Activated CD4-positive, alpha-beta memory T cell treated with anti-CD3 and anti-CD28 coated beads, Interleukin-2, amount 10 ng/mL, durations not matched to agents 7 days and 5 days (primary cell): ENCODE measurements at places on chromosomes 2 and 18.

- H3K27me3 ChIP-seq = no peaks in the 10 kb centered on the region
- H3K4me1 ChIP-seq = peaks cover 32% of the 10 kb centered on the region
- peak overlapping the region; percentile 79 for H3K27ac ChIP-seq
- H3K4me3 ChIP-seq = no peak overlapping the region
- no peak for DNase-seq
- H3K36me3 ChIP-seq = peaks cover 13% of the 10 kb centered on the region
Measured at GRCh38 chr2:3659447-3660432, 1.7 kb downstream of the ALLC start.

- DNase-seq = no peak
- H3K4me3 ChIP-seq = no peak overlapping the region
- H3K27me3 ChIP-seq = no peaks in the 10 kb centered on the region
- H3K27ac ChIP-seq = no peak overlapping the region
- H3K4me1 ChIP-seq = peaks cover 28% of the 10 kb centered on the region
Measured at GRCh38 chr2:131153529-131153928, 48.4 kb downstream of the PLEKHB2 start.

DNA sequence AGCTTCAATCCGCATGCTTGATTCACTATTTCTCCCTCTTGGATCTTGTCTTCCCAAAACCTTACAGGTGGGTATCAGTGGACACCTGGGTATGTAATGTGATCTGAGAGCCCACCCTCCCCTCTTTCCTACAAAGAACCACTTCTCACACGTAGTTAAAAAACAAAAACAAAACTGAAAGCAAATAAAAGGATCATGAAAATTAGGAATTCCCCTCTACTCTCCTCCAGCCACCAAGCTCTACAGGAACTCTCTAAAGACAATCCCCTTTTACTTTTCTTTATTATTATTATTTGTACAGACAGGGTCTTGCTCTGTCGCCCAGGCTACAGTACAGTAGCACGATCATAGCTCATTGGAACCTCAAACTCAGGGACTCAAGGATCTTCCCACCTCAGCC is 40.8 kb upstream of the MYO1B start:
- peak overlapping the region; percentile 73 for H3K27ac ChIP-seq
- H3K4me1 ChIP-seq = peaks cover 48% of the 10 kb centered on the region
- no peak for DNase-seq
- peak overlapping the region; percentile 72 for H3K4me3 ChIP-seq
- H3K27me3 ChIP-seq = no peaks in the 10 kb centered on the region
- peaks cover 26% of the 10 kb centered on the region for H3K36me3 ChIP-seq

GRCh38 chr18:56606618-56607017 is 31.8 kb downstream of the TXNL1 start:
- no peaks in the 10 kb centered on the region for H3K4me1 ChIP-seq
- no peak overlapping the region for H3K4me3 ChIP-seq
- H3K36me3 ChIP-seq = peaks cover 30% of the 10 kb centered on the region
- H3K27ac ChIP-seq = no peak overlapping the region
- H3K27me3 ChIP-seq = no peaks in the 10 kb centered on the region
- DNase-seq = no peak

DNA sequence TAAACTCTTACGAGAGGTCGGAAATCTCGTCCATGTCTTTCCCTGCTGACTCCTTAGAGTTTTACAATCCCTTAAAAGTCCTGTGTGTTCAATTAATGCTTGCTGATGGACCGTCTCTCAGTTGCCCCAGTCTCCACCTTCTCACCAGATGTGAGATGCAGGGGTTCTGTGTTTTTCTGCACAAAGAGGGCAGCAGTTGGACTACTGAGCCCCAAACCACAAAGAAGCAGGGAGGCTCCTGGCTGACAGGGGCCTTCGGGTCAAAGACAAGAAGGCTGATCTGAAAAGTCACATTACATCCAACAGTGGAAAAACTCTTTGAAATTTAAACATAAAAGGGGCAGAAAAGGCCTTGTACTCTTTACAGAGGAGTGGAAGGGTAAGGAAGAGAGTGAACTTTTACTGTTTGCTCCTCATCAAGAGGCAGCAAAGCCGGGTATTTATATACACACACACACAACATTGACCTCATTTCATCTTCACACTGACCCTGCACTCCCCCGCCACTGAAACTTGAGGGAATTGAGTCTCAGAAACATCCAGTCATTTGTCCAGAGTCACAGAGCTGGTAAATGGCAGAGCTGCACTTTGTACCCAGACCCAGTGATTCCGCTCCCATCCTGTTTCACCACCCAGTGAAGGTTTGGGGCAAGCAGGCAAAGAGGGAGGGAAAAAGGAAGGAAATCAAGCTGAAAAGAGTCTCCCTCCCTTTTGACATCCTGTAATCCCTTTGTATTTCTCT is 23.7 kb downstream of the MRPL33 start:
- H3K36me3 ChIP-seq = peaks cover 2% of the 10 kb centered on the region
- DNase-seq = no peak
- H3K4me1 ChIP-seq = no peaks in the 10 kb centered on the region
- no peak overlapping the region for H3K27ac ChIP-seq
- no peak overlapping the region for H3K4me3 ChIP-seq

GRCh38 chr2:42230891-42231290 is 61.7 kb downstream of the EML4 start:
- H3K4me3 ChIP-seq = no peak overlapping the region
- no peak overlapping the region for H3K27ac ChIP-seq
- no peaks in the 10 kb centered on the region for H3K27me3 ChIP-seq
- H3K4me1 ChIP-seq = peaks cover 33% of the 10 kb centered on the region
- H3K36me3 ChIP-seq = peaks cover 11% of the 10 kb centered on the region

DNA sequence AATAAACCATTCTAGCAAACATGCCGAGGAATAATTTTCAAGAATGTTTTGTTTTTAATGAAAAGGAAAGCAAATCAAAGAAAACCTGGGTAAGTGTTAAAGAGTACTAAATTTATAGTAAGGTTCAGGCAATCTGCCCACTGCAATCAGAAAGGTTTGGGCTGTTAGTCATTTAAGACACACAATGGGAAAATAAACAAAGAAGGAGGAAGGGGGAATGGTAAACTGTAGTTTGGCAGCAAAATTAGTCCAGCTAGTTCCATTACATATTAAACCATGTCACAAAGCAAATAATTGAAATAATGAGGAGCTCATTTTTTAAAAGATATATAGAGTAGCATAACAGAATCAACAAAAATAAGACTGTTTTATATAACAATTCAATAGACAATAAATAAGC is 87.5 kb upstream of the COPS8 start:
- H3K27me3 ChIP-seq = peaks cover 7% of the 10 kb centered on the region
- no peak for DNase-seq
- no peak overlapping the region for H3K27ac ChIP-seq
- no peaks in the 10 kb centered on the region for H3K36me3 ChIP-seq
- no peak overlapping the region for H3K4me3 ChIP-seq

DNA sequence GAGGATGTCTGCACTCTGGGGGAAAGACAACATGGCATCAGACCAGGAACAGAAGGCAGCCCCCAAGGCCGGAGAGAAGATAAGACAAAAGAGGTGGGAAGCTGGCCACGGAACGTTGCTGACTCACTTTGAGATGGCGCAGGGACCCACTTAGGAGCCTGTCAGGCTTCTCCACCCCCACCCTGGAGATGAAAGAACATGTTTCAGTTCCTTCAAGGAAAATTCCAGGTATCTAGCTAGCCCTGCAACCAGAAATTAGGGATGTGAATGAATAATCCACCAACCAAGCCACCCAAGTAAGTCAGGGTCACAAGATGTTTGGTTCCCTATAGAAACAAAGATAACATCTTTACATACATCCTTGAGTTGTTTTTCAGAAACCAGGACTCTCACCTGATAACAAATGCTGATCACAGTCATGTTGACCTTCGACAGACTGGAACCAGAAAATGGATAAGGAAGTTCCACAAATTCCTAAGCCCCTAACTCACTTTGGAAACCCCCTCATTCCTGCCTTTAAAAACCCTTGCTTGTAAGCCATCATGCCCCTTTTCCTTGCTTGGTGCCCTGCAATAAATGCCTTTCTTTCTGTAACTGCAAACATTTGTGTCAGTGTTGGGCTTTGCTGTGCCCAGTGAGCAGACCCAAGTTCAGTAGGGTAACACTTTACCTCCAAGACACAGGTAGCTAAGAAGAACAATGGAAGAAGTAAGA is 31.9 kb downstream of the PSTPIP2 start:
- H3K27ac ChIP-seq = no peak overlapping the region
- H3K4me1 ChIP-seq = peaks cover 40% of the 10 kb centered on the region
- DNase-seq = no peak
- H3K4me3 ChIP-seq = no peak overlapping the region
- H3K36me3 ChIP-seq = peaks cover 9% of the 10 kb centered on the region
